Endodermal cell (in vitro differentiated cells): ENCODE measurements at places on chromosomes 1 and 21.

DNA sequence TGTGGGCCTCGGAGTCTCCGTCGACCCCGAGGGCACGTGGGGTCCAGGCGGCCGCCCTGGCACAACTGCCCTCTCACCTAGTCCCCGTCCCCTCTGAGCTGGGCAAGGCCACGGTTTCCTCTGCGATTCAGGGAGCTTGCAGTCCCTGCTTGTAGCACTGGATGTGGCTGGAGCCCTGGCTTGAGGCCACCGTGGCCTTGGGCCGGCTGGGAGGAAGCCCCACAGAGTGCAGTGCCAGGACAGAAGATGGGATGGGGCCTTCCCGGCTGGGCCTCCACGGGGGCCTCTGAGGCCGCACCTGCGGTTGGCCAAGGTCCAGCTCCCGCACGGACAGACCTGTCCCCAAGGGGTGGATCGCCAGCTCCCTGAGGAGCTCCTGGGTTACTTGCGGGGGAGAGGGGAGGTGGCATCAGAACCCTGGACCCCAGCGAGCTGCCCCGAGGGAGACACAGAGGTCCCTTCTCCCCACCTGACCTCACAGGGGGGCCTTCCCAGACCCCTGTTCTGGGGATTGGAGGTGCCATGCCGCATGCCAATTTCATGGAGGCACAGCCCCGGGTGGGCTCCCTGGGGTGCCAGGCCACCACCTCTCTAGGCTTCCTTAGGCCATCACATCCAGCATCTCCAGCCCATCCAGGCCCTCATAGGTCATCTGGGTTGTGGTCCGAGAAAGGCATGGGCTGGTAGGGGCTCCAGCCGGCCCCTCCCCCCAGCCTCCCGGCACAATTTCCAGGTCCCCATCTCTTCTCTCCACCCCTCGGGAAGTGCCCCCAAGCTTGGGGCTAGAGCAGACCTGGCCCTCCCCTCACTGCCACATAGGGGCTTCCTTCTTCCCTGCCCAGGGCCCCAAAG, 80.8 kb downstream of the MORN1 start:
- no peak for DNase-seq

DNA sequence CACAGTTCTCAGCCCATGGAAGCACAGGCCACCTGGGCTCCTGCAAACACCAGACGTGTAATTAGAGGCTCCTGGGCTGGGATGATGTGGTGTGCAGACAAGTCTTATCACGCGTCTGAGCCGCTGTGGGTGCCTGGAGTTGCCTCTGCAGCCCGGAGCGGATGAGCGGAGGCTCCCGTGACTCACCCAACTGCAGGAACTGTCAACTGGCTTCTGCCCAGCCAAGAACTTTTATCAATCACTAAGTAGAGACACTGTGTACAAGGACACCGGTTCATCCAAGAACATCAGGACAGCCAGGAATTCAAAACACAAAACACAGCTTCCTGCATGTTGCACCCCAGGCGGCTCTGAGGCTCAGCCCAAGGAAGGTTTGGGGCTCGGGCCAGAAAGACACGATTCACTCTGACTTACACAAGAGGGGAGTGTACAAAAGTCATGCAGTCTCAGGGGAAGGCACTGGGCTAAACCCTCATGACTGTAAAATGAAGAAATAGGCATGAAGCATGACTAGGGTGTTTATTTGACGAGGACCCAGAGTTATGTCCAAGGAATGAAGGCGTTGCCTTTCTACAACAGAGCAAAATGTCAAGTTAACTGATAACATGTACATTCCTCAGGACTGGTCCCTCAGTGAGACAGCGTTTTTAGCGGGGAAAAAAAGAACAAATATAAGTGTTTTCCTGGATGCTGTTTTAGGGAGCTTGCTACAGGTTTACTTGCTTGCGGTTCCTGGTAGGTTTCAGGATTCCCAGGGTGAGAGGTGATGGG, 21.1 kb downstream of the ERRFI1 start:
- DNase-seq, result peak; percentile 84

- DNase-seq, result peak; percentile 66
These were observed 16.9 kb upstream of the VANGL1 start for GRCh38 chr1:115624859-115625258.

GRCh38 chr1:92538048-92538412, 51.3 kb upstream of the GFI1 start:
- no peak for DNase-seq

DNA sequence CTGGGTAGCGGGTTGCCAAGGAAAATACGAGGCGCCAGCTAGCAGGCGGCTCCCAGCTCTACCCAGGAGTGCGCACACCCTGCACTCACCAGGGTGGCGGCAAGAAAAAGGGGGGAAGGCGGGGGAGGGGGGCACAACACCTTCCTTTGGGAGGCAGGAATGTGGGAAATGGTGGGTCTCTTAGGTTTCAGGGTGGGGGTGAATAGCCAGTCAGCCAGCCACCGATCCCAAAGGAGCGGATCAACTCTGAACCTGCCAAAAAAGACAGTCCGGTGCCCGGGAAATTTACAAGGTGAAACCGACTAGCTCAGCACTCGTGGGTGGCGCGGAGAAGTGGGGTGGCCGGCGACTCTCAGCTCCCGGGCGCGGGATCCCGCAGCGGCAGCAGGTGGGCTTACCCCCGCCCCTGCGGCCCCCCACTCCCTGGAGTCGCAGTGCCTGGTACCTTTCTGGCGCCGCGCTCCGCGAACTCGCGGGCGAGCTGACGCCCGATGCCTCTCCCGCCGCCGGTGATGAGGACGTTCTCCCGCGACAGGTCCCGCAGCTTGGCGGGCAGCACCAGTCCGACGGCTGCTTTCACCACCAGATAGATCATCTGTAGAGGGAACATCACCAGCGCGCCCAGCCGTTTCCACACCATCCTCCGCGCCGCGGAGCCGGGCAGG, 1.2 kb downstream of the DHRS3 start:
- DNase-seq, result peak; percentile 68

DNA sequence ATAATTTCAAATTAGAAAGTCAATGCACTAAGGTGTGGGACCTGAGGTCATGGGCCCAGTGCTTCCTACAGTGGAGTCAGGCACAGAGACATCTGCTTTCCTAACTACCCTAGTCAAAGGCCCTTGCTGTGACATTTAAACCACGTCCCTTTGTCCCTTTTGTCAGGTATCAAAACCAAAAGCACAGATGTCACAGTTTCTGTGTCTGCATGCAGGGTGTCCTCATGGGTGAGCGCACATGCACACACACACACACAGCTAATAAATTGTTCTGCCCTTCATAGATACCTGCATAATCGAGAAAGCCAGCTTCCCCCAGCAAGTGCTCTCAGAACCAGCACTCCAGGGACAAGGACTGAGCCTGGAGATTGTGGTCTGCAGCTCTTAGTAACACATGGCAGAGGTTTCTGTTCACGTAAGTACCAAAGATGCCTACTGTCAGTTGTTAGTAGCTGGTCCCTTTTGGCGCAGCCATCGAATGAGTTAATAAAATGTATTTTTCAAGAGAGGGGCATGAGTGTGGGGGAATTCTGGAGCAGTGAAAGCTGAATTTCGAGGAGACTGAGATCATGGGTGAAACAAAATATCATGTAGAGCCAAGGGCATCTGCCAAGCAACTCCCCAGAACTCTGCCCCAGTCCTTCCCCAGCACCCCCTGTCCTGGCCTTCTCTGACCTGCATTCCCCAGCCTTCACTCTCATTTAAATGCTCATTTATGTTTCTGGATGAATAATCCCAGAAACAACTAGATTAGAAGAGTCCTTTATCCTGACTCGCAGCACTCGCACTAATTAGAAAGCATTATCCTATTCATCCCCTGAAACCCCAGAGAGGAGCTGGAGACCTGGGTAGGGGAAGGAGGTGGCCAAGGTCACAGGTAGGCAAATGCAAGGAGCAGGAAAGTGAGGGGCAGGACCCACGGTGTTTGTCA, 25.5 kb downstream of the TNR start:
- DNase-seq, result no peak
